ENCODE measurements at places on chromosomes 16 and 17.

GRCh38 chr17:47830396-47831002 is 842 bp downstream of the MRPL10 start:
- no peak for DNase-seq

- DNase-seq, result no peak
Observed at GRCh38 chr17:9199571-9200551, 178.6 kb downstream of the NTN1 start.

DNA sequence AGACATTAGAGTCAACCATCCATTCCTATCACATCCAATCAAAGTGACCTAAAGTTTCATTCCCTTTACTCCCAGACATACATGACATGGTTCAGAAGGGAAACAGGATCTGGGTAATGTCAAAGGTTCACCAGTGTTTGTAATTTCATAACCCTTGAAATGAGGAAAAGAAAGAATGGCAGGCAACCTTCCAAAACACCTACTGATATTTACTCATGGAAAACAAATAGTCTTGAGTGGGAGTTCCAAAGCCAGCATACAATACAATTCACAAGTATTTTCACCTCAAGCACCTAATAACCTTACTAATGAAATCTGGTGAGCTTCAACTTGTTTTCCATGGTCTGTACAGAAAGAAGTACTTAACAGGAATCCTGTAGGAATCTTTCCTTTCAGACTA is 72.5 kb upstream of the AXIN2 start:
- DNase-seq, result no peak

DNA sequence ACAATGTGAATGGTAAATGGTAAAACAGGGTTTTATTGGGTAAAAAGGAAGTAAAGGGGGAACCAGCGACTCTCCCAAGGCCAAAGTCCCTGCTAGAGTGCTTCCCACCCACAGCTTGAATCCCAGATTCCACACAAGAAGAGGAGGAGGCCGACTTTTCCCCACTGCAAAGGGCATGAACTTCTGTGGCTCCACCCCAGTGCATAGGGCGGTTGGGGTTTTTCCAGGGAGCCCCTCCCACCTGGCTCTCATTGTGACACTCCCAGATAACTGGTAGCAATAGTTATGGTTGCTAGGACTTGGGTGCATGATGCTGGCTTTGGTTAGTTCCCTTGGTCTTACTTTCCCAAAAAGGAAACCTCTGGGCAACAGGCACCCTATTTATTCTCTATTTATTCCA is 666.0 kb upstream of the CA10 start:
- DNase-seq, result no peak

DNA sequence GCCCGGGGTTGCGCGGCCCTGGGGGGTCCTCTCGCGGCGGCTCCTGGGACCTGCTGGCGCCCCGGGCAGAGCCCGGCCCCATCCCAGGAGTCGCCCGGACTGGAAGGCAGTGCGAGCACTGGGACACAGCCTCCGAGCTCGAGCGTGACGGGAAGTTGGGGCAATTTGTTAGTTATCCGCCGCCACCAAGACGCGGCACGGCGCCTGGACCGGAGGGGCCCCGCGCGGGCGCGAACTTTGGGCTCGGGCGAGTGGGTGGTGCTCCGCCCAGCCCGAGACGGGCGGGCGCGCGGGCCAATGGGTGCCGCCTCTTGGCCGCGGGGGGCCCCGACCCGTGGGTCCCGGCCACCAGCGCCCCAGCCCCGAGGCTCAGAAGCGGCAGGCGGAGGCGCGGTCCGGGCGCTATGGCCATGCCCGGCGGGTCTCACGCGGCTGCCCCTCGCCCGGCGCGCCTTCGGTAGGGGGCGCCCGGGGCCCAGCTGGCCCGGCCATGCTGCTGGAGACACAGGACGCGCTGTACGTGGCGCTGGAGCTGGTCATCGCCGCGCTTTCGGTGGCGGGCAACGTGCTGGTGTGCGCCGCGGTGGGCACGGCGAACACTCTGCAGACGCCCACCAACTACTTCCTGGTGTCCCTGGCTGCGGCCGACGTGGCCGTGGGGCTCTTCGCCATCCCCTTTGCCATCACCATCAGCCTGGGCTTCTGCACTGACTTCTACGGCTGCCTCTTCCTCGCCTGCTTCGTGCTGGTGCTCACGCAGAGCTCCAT is at the start of gene ADORA2B:
TSS of gene ADORA2B (plus strand) at position 372 of the 768 bp plus-strand sequence. CDS start at position 491, 119 bp downstream.
- DNase-seq, result no peak

DNA sequence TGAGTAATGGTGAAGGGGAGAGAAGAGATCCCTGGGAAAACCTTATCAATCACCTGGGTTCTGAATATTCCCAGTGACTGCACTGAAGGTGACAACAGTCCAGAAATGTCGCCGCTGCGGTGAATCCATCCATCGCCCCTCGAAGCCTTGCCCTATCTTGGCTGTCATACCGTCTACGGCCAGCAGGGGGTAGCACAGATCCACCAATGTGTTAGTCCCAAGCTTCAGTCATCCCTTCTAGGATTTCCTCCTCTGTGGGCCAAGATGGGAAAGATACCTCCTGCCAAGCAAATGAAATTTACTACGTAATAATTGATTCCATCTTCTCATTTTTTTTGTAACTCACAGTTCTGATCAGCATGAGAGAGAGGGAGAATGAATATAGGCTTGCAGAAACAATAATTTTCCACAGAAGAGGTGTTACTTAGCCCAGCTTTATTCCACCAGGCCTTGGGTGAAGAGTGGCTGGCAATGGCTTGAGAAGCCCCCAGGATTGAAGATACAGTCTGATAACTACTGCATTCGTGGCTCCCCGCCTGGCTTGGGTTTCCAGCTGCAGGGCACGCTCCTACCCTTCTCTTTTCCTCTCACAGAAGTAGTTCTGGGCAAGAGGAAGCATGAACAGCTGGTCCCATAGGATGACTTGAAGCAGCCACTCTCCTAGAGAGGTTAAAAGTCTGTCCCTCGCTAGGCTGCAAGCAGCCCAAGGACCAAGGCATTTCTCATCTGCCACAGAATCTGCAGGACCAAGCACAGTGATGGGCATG is 2.6 kb upstream of the FMNL1 start:
- DNase-seq, result no peak

GRCh38 chr16:47523342-47524006 is 62.3 kb downstream of the PHKB start:
- DNase-seq, result no peak

- no peak for DNase-seq
Observed at GRCh38 chr16:75340741-75341491, 89.5 kb upstream of the BCAR1 start.

GRCh38 chr17:79707931-79708891 is 22.5 kb upstream of the ENPP7 start:
- DNase-seq, result no peak

DNA sequence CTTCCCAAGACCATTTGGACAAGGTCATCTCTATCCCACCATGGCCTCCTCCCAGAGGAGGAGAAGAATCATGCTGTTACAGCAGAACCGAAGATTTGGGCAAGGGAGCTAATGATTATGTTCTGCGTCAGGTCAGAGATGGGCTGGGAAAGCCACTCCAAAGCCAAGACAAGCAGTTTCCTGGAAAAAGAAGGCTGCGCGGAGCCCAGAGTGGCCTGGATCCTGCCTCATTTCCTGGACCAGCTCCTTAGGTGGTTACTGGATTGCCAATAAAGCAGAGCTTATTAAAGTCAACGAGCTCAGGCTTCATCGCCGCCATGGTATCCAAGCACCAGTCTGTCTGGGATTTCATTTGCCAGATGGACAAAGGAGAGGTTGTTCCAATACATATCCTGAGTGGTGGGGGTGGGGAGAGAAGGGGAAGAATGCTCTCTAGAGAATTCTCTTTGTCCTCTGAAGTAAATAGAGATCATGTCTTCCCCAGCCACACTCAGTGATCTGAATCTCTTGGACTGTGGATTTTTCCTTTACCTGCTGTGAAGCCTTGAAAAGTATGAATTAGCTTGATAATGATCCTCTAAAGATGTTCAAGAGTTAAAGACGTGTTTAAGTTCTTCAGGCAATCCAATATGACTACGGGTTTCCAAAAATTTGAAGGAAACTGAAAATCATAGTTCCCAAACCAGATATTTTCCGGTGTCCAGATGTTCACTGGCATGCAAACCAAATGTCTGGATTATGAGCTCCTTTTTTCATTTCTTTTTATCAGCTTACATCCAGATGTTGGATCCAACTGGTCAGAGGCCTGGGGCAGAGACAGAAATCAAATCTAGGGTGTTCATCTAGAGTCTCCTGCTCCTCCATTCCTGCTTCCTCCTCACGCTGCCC is 17.7 kb downstream of the PRAC1 start:
- DNase-seq, result no peak

- no peak for DNase-seq
Observed at GRCh38 chr16:2213817-2214718, 572 bp downstream of the PGP start.

- no peak for DNase-seq
Observed at GRCh38 chr17:73137376-73137775, 27.4 kb upstream of the SSTR2 start.

- DNase-seq, result no peak
Observed at GRCh38 chr17:41987642-41988041, 21.0 kb downstream of the CNP start.

GRCh38 chr17:38619937-38620550 is 14.3 kb upstream of the SRCIN1 start:
- DNase-seq, result no peak

DNA sequence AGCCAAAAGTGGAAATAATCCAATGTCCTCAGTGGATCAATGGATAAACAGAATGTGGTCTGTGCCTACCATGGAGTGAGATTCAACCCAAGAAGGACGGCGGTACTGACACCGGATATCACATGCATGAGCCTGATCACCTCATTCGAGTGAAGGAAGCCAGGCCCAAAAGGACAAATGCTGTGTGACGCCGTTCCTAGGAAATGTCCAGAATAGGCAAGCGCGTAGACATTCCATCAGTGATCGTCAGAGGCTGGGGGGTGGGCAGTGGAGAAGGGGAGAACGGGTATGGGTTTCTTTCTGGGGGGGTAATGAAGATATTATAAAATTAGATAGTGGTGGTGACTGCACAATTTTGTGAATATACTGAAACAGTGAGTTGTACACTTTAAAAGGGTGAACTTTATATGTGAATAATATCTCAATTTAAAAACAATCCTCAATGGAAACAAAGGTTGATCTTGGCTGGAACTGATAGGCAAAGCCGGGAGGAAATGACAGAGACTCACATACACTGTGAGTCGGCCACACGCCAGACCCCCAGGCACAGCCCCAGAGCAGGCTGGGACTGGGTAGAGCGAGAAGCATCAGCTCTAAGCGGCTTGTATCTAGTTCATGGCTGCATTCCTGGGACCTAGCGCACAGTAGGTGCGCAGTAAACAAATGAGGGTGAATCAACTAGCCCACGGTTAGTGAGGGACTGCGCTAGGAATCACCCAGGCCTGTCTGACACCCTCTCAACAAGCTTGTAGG is 3.5 kb downstream of the DBNDD1 start:
- no peak for DNase-seq

GRCh38 chr17:28413804-28414203 is 7.8 kb upstream of the SLC46A1 start:
- no peak for DNase-seq

DNA sequence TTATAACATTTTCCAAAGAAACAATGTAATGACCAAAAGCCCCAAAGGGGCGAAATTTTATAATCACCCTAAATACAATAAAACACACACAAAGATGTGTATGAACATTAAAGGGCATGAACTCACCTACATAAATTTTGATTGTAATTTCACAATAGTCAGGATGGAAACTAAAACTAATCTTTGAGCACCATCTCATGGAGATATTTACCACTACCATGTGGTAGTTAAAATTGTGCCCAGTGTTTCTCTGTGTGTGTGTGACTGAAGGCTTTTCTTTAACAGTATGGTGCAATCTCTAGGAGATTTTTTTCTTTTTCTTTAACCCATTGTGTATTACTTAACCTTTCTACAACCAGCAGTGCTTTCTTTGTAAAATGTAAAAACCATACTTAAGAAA is 19.7 kb upstream of the MEIOC start:
- no peak for DNase-seq

DNA sequence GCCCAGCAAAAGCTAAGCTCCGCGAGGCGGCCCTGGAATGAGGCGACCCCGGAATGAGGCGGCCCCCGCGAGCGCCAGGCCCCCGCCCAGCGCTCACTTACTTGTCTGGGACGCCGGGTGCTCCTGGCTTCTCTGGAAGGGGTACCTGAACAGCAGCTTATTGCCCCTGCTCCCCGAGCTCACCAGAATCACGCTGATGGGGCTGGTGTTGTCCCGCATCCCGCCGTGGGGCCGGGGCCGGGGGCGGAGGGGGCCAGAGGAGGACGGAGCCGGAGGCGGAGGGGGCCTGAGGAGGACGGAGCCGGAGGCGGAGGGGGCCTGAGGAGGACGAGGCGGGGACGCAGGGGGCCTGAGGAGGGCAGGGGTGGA is 440 bp downstream of the NPRL3 start:
- DNase-seq, result no peak

GRCh38 chr17:34798581-34798980 is 162.7 kb downstream of the CCT6B start:
- no peak for DNase-seq

- DNase-seq, result no peak
Observed at GRCh38 chr17:64728041-64728695, 66.1 kb upstream of the SMURF2 start.

DNA sequence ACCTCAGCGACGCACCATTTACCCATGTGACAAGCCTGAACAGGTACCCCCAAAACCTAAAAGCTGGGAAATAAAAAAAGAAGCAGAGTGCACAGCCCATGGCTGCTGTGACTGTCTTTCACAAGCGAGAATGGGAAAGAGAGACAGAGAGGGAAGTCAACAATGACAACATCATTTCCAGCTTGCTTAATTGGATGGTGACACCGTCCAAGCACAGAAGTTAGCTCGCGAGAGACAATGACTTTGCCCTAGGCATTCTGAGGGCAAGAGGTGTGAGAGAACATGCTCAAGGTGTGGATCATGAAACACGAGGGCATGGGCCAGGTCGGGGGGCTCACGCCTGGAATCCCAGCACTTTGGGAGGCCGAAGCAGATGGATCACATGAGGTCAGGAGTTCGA is 19.3 kb upstream of the NSMCE1 start:
- no peak for DNase-seq

GRCh38 chr17:4221899-4222659 is 41.7 kb downstream of the ANKFY1 start:
- no peak for DNase-seq

- no peak for DNase-seq
Observed at GRCh38 chr17:17742133-17742621, 60.9 kb downstream of the RAI1 start.

DNA sequence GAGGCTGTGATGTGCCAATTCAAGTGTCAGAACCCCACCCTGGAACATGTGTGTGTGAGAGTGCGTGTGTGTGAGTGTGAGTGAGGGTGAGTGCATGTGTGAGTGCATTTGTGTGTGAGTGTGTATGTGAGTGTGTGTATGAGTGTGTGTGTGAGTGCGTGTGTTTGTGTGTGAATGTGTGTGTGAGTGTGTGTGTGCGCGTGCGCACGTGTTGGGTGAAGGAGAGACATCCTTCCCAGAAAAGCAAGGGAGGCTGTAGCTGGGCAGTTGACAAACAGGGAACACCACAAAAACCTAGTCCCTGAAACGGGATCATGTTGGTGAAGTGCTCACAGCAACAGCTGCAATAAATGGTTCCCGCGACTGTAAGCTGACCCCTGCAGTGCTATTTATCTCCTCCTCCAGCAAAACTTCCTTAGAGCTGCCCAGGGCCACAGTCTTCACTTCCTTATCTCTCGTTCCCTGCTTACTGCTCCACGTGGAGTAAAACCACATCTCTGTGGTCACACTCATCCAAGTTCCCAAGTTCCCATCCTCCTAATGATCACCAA is 40.1 kb upstream of the RPL38 start:
- DNase-seq, result no peak

GRCh38 chr16:87816507-87817100 is 50.8 kb upstream of the KLHDC4 start:
- DNase-seq, result no peak

- no peak for DNase-seq
Observed at GRCh38 chr16:87644596-87644995, 42.3 kb downstream of the JPH3 start.

All from DMS 273 treated with DMSO at 0.1 percent for 48 hours (cell line).